ENCODE measurements at places on chromosomes 11 and 22.

DNA sequence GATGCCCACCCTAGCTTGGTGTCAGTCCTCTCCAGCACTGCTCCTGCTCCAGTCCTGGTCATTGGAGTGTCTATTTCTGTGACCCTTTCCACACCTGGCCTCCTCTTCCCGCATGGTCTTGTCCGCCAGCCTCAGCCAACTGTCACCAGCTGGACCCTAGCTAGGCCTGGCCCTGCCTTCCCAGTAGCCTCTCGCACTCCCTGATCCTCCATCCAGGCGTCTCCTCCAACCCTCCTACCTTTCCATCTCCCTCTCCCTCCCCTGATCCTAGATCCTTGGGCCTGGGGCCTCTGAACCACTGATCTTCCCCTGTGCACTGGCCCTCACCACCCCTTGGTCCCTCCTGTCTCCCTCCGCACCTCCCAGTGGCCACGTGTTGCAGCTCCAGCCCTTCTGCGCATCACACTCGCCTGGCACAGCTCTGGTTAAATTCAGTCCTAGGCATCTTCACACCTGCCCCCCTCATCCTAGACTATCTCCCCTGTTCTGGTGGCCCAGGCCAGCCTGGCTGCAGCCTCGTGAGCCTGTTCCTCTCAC is 9.9 kb downstream of the SYNGR1 start:
- DNase-seq: no peak

- no peak for DNase-seq
These were observed 9.1 kb upstream of the POU2AF2 start for GRCh38 chr11:111236383-111236782.

DNA sequence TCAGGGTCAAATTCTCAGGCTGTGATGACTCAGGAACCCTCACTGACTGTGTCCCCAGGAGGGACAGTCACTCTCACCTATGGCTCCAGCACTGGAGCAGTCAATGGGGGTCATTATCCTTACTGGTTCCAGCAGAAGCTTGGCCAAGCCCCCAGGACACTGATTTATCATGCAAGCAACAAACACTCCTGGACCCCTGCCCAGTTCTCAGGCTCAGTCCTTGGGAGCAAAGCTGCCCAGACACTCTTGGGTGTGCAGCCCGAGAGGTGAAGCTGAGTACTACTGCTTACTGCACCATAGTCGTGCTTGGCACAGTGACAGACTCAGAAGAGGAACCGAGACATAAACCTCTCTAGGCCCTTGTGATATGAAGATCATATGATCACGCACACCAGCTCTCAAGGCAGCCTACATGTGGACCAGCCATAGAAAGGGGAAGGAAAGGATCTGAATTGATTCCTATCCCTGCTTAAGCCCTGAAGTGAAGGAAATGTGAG is 58.2 kb downstream of the ZNF280B start:
- no peak for DNase-seq

GRCh38 chr11:116345575-116345974 is 427.2 kb downstream of the BUD13 start:
- no peak for DNase-seq

DNA sequence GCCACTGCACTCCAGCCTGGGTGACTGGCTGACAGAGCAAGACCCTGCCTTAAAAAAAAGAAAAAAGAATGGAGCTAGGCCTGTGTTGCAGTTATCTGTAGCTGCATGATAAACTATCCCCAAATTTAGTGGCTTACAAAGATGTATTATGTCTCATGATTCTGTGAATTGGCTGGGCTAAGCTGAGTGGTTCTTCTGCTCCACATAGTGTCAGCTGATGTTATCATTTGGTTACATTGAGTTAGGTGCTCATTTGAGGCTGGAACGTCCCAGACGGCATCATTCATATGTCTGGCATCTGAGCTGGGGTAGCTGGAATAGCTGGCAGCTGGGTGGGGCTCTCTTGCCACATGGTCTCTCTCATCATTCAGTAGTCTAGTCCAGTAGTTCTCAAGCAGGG is 8.2 kb upstream of the ASCC2 start:
- DNase-seq: no peak

DNA sequence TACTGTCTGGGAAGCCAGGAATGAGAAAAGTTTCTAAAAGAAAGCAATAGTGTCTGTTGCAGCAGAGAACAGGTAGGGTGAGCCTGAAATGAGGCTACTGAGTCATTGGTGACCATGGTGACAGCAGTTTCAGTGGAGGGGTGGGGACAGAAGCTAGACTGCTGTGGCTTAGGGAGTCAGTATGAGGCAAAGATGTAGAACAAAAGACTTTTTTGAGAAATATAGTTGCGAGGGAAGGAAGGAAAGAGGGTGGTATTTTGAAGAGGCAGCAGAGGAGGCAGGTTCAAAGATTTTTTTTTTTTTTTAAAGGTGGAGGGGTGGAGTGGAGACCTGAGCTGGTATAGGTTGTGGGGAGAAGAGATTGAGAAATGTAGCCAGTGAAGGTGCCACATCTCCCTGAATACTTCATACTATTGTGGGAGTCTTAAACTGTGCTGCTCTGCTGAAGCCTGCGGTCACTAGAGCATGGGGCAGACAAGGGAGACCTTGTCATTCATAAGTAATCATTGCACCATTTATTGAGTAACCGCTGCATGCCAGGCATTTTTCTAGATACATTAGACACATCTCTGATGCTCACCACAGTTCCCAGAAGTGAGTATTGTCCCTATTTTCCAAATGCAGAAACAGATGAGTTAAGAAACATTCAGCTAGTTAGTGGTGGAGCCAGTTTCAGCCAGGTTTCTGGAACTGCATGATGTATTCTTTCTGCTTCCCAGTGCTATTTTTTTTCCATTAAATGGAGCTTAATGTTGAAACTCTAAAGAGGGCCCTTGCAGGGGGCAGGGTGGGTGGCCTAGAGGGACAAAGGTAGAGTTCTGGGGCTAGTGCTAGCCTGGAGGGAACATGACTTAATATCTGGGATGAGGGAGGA is 49.9 kb downstream of the STIM1 start:
- DNase-seq: peak; percentile 53

DNA sequence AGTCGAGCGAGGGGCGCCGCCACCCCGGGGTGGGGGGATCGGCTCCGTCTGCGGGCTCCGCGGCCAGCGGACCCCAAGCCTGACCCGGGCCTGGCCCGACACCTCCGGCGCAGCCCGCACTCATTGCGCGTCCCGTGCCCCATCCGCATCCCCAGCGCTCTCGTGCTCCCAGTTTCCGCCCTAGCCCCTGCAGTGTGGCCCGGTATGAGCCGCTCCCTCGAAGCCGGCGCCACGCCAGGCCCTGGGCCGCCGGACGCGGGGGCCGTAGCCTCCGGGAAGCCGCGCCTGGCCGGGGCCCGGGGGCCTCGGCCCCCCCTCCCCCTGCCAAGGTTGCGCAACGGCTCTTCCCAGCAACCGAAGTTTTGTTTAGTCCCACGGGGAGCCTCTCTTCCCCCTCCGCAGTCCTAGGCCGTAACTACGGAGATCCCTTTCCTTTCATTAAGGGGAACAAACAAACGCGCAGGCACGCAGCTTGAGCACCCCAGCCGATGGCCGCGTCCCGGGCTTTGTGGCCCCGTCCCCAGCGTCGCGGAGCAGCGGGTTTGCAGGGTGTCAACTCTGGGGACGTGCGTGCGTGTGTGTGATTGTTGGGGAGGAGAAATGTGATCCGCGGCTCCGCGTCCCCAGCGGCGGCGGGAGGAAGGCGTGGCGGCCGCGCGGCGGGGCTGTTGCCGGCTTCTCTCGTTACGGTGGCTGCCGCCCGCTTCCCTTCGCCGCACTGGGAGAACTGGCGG is 883 bp downstream of the HIPK3 start:
- peak; percentile 74 for DNase-seq

DNA sequence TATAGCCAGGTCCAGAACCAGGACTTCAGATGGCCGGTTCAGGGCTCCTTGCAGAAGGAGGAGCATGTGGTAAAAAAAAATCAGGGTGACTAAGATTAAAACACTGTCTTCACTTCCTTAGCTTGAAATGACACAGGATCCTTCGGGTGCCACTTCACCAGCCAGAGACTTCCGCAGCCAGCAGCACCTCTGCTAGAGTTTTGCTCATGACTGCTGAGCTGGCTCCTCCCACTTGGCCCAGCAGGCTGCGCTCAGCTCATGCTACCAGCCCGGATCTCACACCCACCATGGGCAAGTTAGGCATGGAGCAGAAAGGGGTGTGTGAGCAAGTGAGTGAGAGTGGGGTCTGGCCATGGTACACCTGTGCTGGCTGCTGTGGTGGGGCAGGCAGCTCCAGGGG is 6.6 kb upstream of the MS4A18 start:
- no peak for DNase-seq

GRCh38 chr11:128399251-128400121 is 187.9 kb downstream of the ETS1 start:
- DNase-seq: no peak

- DNase-seq: no peak
These were observed 817.4 kb downstream of the NTM start for GRCh38 chr11:132187814-132188213.

DNA sequence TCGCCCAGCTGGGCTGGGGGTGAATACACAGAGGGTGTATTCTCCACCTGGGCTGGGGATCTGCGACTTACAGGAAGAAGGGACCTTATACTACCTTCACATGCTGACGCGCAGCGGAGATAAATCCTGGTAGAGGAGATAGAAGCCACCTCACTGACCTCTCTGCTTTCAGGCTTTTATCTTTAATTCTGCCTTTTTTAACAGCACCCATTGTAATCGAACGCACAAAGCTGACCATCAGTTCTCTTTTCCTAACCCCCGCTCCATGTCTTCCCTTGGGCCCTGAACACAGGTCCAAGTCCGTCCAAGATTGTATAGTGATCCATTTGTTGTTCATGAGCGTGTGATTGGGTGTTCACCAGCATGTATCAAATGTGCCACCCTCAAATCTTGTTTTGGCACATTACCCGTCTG is 664 bp upstream of the LAMTOR1 start:
- no peak for DNase-seq

- DNase-seq: no peak
These were observed 56.8 kb downstream of the RPL27A start for GRCh38 chr11:8739309-8739793.

- DNase-seq: no peak
These were observed 34.1 kb downstream of the GNAZ start for GRCh38 chr22:23104187-23104971.

DNA sequence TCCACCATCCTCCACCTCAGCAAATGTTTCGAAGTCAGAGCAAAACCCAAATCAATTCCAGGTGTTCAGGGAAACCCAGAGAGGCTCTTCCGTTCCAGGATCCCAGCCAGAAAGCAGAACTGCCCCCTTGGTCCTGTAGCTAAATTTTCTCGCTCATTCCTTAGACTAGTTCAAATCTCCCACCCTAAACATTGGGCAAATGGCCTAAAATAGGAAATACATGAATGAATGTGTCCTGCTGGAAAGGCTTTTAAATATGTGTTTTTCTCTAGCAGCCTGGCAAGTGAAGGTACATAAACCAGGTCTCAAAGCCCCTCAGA is 89.6 kb downstream of the ETS1 start:
- no peak for DNase-seq

GRCh38 chr11:69650081-69650831 is 9.3 kb downstream of the CCND1 start:
- DNase-seq: no peak

- no peak for DNase-seq
These were observed 70.2 kb upstream of the PPARA start for GRCh38 chr22:46079861-46080821.
